ENCODE measurements at places on chromosomes 12 and 14. TPM values are rescaled to one million over a fixed set of nuclear protein-coding genes. Genes with fewer than 3 reads are reported as not detected.

DNA sequence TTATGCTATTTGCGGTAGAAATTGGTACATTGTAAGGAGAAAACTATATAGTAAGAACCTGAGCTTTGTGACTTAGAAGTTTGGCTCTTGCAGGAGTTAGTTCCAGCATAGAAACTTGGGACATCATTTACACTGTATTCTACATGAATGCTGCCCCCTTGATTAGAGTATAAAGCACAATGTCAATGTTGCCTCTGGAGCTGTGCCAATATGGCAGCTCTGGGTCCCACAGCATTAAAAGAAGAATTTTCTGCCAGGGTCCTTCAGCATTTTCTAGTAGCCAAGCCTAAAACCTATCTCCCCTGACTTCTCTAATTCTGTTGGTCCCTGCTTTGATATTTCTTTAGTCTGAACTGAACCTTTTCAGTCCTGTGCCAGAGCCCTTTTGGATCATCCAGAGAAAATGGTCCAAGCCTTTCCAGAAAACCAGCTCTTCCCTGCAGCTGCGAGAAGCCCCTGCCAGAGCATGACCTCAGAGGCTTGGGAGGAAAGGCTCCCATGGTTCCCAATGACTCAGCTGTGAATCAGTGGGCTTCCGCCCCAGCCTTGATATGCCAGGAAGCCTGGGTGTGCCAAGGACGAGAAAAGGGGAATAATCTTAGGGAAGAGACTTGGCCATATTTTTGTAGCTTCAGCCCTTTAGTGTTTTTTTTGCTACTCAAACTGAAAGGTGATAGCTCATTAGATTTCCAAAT lies 43.2 kb downstream of the PLEKHG7 start:
- DNase-seq, result peak; percentile 88

CYP46A1 gene
- total RNA-seq, result 3.1 TPM

GRCh38 chr12:106248846-106249371 lies 1.1 kb upstream of the CKAP4 start:
- peak; percentile 22 for DNase-seq

DNA sequence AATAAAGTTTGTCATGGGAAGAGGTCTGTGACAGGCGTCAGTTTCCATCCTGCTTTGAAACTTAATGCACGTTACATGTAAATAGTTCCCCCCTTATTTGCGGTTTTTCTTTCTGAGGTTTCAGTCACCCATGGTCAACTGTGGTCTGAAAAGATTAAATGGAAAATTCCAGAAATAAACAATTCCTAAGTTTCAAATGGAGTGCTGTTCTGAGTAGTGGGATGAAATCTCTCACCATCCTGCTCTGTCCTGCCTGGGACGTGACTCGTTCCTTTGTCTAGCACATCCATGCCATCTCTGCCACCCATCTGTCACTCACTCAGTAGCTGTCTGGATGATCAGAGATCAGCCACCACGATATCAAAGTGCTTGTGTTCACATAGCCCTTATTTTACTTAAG lies 51.3 kb upstream of the DICER1 start:
- no peak for DNase-seq

IL22 gene
- total RNA-seq, result not detected

- no peak for DNase-seq
Measured at GRCh38 chr12:1448336-1448735, 146.0 kb downstream of the FBXL14 start.

MYO1H gene
- 0.51 TPM for total RNA-seq

ITGA7 gene
- 278 TPM for total RNA-seq

- DNase-seq, result no peak
Measured at GRCh38 chr14:36313206-36313605, 7.2 kb downstream of the MBIP start.

GCH1 gene
- total RNA-seq, result 4.2 TPM

- peak; percentile 69 for DNase-seq
Measured at GRCh38 chr14:85533861-85534291, 3.9 kb downstream of the FLRT2 start.

DNA sequence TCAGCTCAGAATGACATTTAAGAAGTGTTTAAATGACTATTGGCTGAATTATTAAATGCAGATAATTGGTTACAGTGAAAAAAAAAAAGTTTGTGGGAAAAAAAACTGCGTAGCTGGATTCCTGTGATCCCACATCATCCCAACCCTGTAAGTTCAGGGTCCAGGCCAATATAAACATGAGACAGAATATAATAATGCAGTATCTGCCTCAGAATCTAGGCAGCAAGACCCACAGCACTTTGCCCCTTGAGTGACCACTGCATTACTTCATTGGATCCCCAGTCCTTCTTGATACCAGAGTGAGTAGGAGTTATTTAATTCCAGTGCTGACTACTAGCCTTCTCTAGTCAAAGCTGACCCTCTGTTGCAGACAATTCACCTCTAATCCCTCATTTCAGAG lies 272.6 kb downstream of the CCER1 start:
- no peak for DNase-seq

GRCh38 chr14:77303417-77304156 lies 17.1 kb downstream of the POMT2 start:
- no peak for DNase-seq

- no peak for DNase-seq
Measured at GRCh38 chr12:46218322-46219095, 50.3 kb downstream of the SLC38A1 start.

- DNase-seq, result peak; percentile 18
Measured at GRCh38 chr12:67161322-67161918, 107.7 kb upstream of the CAND1 start.

DNA sequence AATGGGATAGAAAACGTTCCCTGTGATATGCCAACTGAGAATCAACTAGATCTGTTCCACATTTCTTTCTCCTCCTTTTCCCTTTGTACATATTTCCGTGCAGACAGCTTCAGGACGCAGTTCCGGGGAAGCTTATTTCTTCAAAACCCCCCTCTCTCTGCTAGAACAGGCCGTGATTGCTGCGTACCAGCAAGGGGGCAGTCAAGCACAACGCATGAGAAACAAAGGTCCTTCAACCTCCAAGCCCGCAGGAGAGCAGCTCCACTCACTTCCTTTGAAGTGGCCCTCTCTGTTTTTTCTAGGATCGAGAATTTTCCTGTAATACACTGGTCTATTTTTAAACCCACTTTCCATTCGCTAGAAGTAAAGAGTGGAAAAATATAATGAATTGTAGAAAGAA lies 80.8 kb downstream of the ZNF664 start:
- DNase-seq, result peak; percentile 91

DNA sequence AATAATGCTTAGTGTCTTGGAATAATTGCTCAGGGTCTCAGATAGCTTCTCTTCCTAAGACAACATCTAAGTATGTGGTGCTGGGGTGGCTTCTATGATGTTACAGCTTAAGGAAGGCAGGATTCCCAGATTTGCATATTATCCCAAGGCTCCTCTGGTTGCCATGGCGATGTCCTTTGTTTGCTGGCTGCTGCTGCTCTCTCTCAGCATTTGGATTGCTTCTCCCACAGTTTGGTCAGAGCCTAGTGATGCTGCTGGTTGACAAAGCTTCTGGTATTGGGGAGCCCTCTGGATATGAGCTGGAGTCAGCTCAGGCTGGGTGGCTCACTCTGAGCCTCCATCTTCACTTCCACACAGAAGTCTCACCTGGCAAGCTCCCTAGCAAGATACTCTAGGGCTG lies 56.4 kb upstream of the FBXO33 start:
- peak; percentile 40 for DNase-seq

- no peak for DNase-seq
Measured at GRCh38 chr12:78721906-78722305, 142.7 kb upstream of the SYT1 start.

DNA sequence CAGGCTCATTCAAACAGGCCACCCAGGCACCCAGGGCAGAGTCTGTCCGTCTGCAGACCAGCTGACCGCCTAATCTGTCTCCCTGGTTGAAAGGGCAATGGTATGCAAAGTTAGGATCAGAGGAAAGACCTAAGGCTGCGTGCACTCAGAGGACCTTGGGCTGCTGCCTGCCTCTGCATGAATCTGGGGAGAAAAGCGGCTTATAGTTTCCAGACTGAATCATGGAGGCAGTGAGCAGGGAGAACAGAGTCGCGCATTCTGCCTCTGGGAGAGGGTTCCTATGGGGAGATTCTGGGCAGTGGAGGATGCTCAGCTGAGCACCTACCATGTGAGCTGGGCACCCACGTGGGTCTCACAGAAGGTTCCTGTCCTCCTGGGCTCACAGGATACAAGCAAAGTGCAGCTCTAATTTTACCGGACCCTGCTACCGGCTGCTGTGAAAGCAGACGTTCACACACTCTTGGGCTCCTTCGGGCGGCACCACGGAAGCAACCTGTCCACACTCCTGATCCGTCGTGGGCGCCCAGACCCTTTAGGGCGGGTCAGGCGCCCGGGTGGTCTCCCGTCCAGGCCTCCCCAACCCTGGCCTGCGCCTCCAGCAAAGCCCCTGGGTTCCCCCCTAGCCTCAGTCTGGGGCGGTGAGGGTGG lies 772 bp downstream of the SCARB1 start:
- DNase-seq, result no peak

CCDC175 gene
- total RNA-seq, result not detected

- no peak for DNase-seq
Measured at GRCh38 chr12:126139355-126139754, 1074.1 kb downstream of the AACS start.
